ENCODE measurements at places on chromosomes 4 and X.

DNA sequence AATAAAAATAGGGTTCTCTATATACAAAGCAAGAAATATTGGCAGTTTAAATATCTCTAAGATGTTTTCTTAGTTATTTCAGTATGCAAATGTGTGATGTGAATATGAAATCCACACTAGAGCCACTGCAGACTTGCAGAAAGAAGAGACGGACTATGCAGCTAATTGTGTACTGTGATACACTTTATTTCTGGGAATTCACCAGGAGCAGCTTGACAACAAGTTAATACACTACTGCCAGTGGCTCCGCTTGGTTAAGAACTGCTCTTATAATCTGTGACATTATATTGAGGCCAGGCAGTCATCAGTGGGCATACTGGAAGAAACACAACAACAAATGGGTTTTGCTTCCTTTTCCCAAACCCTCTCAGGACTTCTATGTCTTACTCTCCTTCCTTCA lies 172.0 kb downstream of the FBXW7 start:
- DNase-seq = no peak

- peak; percentile 59 for DNase-seq
These were observed 357.2 kb upstream of the GATB start for GRCh38 chr4:152117933-152118507.

DNA sequence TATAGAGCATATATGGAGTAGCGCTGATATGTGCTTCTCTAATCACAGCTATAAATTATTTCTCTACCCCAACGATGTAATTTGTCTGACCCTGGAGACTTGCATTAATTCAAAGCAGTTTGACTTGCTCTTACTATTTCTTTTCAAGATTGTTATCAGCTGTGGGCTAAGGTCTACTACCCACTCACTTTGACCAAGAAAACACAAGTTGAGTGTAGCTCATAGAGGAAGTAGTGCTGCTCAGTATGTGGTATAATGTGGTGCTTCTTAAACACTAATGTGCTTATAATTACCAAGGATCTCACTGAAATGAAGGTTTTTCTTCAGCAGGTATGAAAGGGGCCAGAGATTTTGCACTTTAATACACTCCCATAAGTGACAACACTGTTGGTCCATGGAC lies 70.1 kb downstream of the INPP4B start:
- DNase-seq = no peak

GRCh38 chrX:47523713-47524166 lies 37.3 kb upstream of the ARAF start:
- peak; percentile 24 for DNase-seq

- no peak for DNase-seq
These were observed 115.0 kb downstream of the TRIML1 start for GRCh38 chr4:188254211-188254610.

DNA sequence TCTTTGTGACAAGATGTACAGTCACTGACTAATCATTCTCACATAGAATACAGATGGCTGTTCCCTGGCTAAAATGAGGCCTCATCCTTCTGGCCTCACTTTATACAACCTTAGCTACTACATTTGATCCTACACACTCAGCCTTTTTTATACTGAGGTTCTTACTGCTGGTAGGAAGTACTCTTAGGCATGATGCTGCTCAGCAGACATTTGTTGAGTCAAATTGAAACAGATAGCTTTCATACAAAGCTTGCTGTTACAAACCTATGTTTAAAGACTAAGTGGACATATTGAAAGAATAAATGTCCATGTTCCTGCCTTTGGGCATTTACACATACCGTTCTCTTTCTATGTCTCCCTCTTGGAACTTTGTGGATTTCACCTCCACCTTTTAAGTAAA lies 154.9 kb downstream of the NPFFR2 start:
- DNase-seq = no peak

DNA sequence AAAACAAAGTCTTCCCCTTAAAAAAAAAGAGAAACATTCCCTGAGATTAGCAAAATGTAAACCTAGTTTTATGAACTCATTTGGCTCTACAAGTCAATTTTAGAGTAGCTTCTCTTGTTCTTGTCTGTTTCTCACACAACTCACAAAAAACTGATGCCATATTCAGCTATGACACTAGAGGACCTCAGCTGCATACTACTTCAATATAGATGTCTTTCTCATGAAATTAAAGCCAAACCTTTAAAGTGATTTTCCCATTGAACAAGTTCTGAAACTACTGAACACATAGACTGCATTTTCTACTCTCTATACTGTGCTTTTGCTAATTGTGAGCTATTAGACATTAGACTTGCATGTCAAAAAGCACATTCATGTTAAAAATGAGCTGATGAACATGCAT lies 49.8 kb downstream of the TBCK start:
- DNase-seq = peak; percentile 37

- peak; percentile 89 for DNase-seq
These were observed 833.9 kb upstream of the PRKX start for GRCh38 chrX:4547213-4547836.

- DNase-seq = no peak
These were observed 356.4 kb downstream of the KLHL4 start for GRCh38 chrX:87874043-87874442.

DNA sequence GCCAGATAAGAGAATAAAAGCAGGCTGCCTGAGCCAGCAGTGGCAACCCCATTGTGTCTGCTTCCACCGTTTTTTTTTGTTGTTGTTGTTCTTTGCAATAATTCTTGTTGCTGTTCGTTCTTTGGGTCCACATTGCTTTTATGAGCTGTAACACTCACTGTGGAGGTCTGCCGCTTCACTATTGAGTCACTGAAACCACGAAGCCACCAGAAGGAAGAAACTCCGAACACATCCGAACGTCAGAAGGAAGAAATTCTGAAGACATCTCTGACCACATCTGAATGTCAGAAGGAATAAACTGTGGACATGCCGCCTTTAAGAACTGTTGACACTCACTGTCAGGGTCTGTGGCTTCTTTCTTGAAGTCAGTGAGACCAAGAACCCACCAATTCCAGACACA lies 110.5 kb downstream of the PCDH18 start:
- no peak for DNase-seq

- DNase-seq = no peak
These were observed 199.6 kb downstream of the AFF2 start for GRCh38 chrX:148700021-148700420.

DNA sequence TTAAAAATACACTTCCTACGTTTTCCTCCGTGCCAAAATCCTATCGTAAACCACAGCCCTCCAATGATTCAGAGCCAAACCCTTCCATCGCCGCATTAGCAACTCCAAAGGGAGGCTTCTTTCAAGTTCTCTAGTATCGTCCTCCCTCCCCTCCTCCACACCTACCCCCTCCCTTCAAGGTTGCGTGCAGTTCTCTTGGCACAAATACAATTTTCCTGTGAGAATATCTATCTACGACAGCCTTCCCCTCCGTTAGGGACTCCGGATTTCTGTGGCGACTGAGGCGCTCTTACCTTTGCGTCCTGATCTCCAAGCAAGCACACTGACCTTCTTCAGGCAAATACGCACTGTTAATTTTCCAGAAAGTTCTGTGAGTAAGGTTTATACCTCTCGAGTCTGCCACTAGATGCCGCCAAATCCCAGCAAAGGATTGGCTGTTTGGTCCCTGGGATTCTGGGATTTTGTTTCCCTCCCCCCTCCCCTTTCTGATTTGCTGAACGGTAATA lies 1.2 kb upstream of the MORF4L2 start:
- peak; percentile 86 for DNase-seq

DNA sequence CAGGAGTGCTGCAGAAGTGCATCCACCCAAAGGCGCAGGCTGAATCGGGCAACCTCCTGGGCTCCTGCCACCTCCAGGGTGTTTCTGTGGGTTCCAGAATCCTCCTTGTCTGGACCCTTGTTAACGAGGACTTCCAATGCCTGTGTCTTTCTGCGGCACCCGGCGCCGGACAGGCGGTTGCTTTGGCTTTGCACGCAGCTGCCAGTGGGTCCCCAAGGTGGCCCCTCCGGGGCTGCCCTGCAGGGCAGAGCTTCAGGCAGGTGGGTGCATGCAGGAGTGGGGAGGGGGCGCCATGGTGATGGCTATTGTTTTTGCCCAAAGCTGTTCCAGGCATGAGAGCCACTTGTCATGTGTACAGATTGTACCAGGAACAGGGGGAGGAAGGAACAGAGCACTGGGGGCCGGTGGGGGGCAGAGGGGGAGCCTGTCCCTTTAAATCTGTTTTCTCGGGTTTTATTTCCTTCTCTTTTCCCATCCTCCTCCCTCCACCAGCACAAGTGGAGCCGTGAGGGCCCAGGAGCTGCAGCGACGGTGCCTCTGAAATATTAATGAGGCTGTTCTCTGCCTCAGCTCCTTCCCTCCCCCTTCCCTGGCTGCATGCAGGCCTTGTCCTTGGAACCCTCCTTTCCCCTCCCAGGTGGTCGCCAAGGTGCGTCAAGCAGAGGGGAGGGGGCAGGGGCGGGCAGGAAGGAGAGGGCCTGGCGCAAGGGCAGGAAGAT lies 13.1 kb downstream of the ATP2B3 start:
- peak; percentile 23 for DNase-seq

GRCh38 chr4:74284053-74284452 lies 24.2 kb upstream of the EPGN start:
- no peak for DNase-seq

GRCh38 chr4:151810476-151810875 lies 49.7 kb upstream of the GATB start:
- no peak for DNase-seq

GRCh38 chrX:119647552-119648420 lies 41.6 kb upstream of the NKRF start:
- DNase-seq = no peak

DNA sequence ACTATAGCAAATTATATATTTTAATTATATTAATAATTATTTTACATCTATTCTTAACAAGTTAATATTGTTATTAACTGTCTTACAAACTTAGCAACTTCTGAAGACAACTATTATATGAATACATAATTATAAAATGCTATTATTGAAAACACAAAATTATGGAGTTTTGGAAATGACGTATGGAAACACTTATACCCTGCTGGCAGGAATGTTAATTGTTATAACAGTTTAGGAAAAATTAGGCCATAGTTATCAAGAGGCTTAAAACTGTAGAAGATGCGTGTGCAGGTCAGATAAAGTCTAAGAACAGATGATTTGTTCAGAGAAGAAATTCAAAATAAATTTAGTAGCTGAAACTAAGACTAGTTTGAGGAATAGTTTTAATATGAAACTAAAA lies 211.7 kb downstream of the FAT4 start:
- no peak for DNase-seq

DNA sequence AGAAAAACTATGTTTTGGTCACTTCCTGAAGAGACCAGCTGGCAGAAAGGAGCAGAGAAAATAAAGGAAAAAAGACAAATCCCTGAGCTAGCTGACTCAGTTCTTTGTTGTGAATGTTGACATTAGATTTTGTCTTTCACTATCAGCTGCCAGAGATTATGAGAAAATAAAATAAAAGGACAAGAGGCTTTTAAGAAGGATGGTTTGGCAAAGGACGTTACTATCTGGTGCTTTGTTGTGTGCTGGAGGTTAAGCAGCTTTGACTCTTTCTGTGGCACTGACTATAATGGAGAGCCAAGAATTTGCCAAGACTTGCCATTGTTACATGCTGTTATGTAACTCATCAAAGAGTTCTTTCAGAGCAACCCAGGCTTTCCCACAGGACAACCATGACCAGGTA lies 12.1 kb downstream of the ASB5 start:
- DNase-seq = no peak

GRCh38 chr4:2595436-2595835 lies 59.0 kb downstream of the FAM193A start:
- no peak for DNase-seq

DNA sequence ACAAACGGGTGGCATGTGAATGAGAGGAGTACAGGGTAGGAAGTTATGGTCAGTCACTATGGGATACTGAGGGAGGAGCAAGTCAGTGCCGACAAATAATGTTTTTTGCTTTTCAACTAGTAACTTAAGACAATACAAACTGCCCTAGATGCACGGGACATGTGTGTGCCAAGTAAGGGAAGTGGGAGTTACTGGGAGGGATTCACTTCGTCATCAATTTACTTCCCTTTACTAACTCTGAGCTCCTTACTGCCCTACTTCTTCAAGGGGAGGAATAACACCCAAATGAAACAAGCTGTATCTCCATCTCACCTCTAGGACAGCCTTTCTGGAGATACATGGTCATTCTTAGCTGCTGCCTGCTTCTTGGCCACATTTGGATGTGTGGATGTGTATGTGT lies 97.7 kb downstream of the DGKK start:
- no peak for DNase-seq
